ENCODE measurements at places on chromosomes 3 and 15.
A peak's percentile ranks its signal among the peaks of the same experiment; 100 is the strongest.

- no peak for DNase-seq
These were observed 31.5 kb downstream of the GASK1A start for GRCh38 chr3:43010638-43011037.

DNA sequence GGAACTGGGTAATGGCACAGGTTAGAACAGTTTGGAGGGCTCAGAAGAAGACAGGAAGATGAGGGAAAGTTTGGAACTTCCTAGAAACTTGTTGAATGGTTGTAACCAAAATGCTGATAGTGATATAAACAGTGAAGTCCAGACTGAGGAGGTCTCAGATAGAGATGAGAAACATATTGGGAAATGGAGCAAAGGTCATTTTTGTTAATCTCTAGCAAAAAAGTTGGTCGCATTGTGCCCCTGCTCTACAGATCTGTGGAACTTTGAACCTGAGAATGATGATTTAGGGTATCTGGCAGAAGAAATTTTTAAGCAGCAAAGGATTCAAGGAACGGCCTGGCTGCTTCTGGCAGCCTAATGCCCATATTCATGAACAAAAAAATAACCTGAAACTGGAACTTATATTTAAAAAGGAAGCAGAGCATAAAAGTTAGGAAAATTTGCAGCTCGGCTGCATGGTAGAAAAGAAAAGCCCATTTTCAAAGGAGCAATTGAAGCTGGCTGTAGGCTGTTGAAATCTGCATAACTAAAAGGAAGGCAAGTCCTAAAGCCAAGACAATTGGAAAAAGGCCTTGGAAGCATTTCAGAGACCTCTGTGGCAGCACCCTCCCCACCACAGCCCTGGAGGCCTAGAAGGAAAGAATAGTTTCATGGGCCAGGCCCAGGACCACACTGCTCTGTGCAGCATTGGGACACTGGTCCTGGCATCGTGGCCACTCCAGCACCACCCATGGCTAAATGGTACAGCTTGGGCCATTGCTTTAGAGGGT is 182.6 kb upstream of the CD96 start:
- no peak for DNase-seq

DNA sequence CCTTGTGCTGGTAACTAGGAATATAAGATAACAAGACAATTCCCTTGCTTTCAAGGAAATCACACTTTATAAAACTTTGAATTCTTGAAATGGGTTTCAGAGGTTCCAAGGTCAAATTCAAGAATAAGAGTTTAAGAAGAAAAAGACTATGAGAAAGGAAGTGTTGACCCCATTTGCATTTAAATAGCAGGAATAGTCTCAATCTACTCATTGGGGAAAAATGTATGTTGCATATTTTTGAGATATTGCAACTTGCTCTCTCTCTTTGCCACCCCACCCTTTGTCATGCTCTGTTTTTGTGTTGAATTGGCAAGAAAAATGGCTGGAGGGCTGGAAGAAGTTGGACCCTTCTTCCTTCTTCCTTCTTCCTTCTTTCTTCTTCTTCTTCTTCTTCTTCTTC is 699.2 kb downstream of the TUSC7 start:
- peak; percentile 24 for DNase-seq

- DNase-seq, result peak; percentile 39
These were observed 142.8 kb upstream of the PLSCR5 start for GRCh38 chr3:146747928-146748327.

GRCh38 chr3:168570404-168571155 is 474.9 kb upstream of the GOLIM4 start:
- no peak for DNase-seq

GRCh38 chr15:88388686-88389085 is 78.5 kb downstream of the MRPL46 start:
- DNase-seq, result no peak

DNA sequence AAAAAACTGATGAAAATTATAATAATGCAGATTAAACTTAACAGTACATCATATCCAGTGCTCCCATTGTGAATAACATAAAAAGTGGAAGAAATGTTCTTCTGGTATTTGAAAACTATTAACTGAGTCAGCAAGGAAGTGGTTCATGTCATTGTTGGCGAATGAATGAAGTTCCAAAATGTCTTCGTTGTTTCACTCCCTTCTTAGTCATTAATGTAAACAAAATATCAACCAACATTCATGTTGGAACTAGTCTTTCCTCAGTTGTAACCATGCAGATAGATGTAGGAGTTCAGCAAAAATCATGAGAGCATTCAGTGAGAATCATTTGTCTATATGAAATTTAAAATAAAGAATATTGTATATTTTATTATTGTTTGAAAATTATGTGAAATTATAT is 44.1 kb upstream of the ICE2 start:
- DNase-seq, result no peak

- DNase-seq, result peak; percentile 22
These were observed 21.7 kb upstream of the TBC1D21 start for GRCh38 chr15:73851689-73852088.

DNA sequence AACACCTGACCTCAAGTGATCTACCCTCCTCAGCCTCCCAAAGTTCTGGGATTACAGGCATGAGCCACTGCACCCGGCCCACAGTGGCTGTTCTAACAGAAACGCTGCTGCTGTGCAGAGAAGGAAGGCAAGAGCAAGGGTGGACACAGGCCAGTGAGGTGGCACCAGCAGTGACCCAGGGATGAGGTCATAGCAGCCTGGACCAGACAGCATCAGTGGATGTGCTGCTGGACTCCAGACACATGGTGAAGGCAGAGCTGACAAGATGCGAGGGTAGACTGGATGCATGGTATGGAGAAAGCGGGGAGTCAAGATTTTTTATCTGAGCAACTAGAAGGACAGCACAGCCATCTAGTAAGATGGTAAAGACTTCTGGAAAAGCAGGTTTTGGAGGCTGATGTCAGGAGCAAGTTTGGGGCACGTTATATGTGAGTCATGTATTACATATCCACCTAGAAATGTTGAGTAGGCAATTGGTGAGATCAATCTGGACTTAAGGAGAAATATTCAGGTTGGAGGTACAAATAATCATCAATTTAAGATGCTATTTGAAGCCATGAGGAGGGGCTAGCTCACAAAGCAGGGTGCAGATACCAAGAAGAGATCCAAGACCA is 22.1 kb upstream of the TJP1 start:
- DNase-seq, result no peak

- no peak for DNase-seq
These were observed 269.4 kb upstream of the ROPN1 start for GRCh38 chr3:124261306-124261705.

DNA sequence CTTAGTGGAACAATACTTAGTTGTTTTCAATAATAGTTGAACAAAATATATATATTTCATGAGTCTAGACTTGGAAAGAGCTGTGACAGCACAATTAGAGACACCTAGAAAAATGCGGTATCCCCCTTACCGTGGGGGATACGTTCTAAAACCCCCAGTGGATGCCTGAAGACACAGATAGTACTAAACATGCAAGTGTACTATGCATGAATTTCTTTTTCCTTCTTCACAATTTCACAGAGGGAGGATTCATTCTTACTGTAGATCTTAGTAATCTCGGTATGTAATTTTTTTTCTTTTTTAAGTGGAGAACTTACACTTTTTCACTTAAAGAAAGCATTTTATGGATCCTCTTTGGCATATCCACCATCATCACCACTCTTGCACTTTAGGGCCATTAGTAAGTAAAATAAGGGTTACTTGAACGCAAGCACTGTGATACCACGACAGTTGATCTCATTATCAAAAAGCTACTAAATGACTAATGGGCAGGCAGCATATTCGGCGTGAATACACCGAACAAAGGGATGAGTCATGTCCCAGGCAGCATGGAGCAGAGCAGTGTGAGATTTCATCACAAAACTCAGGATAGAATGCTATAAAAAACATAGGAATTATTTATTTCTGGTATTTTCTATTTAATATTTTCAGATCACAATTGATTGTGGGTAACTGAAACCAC is 72.3 kb upstream of the ZNF280D start:
- DNase-seq, result peak; percentile 66

DNA sequence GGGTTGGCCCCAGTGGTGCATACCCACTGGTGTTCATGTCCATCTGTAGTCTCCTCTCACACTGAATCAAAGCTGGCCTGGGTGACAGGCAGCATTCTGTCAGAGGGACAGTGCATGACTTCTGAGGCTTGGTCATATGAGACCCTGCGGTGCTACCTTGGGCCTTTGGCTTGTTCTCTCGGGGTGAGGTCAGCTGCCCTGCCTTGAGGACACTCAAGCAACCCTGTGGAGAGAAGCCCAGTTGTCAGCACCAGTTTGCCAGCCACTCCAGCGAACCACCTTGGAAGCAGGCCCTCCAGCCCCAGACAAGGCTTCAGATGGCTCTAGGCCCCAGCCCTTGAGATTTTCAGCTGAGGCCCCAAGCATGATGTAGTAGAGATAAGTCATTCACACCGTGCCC is 16.9 kb upstream of the RAB7A start:
- no peak for DNase-seq

DNA sequence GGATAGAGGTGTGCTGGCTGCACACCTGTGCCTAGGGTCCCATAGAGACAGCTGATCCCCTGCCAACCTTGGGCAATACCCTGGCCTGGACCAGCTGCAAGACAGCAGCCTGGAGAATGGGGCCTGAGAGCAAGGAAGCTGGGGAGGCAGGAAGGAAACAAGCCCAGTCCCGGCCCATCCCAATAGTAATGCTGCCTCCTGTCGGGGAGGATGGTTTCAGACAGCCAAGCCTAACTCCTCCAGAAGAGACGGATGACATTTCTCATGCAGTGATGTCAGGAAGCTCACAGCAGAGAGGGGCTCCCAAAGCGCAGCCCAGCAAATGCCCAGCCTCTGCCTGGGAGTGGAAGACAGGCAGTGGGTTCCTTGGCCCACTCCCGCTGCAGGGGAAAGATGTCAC is 408.8 kb downstream of the OCA2 start:
- no peak for DNase-seq

- DNase-seq, result no peak
These were observed 1050.6 kb upstream of the ALCAM start for GRCh38 chr3:104316118-104316517.

DNA sequence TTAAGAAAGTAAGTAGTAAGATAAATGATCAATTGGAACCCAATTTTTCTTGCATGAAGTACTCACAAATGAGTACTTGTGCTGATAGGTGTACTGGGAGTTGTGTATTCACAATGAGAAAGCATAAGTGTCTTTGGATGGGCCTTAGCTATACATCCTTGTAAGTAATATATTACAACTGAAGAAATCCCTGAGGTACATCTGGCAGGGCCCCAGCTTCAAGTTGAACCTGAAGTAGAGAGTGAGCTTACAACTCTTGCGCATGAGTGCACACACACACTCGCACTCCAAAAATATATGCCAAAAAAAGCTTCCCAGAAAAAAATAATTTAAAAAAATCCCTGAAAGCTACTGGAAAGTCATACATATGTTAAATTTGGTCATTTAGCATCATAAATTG is 222.5 kb downstream of the ROBO2 start:
- no peak for DNase-seq

DNA sequence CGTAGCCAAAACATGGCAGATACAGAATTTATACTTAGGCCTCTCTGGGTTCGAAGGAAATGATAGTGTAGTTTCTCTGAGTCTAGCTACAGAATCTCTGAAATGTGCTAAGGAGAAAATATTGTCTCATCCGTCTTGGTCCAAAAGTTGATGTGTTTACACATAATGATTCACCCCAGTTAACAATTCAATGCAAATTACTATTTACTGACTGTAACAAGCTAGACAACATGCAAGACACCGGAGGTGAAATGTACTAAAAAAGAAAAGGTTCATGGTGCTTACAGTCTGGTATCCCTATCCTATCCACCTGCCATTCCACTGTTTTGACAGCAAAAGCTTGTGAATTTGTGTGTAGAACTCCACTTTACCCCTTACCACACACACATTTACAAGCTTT is 146.8 kb downstream of the SUCLG2 start:
- no peak for DNase-seq

DNA sequence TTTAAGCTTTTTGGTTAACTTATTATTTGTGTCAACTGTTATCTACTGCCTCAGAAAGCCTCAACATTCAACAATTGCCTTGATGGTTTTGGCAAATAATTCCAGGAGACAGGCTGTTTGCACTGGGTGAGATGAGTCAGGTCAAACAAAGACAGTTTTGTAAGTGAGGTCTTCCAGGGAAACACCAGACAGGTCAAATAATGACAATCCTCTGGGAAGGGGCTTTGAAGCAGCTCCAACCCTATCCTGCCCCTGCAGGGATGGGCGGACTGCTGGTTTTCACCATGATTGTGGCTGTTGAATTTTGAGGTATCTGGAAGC is 79.4 kb upstream of the PRR23E start:
- no peak for DNase-seq

DNA sequence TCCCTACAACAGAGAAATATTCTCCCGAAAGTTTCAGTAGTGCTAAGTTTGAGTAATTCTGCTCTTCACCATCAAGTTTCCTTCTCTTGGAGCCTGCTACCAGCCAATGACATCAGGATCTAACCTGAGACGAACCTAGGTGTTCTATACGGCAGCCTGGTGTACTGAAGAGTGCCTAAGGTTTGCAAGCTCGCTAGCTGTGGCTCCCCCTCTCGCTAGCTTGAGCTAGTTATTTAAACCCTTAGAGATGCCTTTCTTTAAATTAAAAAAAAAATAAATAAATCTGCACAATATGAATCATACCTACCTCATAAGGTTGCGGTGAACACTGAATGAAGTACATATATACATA is 1.4 kb upstream of the COL8A1 start:
- no peak for DNase-seq

DNA sequence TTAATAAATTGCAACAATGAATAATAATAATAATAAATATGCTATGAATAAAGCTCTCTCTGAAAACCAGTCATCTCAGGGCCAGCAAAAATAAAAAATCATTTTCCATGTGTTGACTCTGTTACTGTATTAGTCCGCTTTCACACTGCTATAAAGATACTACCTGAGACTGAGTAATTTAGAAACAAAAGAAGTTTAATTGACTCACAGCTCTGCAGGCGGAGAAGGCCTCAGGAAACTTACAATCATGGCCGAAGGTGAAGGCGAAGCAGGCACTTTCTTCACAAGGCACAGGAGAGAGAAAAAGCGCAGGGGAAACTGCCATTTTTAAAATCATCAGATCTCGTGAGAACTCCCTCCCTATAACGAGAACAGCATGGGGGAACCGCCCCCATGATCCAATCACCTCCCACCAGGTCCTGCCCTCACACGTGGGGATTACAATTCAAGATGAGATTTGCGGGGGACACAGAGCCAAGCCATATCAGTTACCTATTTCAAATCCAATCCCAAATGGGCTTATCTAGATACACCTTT is 224.1 kb downstream of the IGSF11 start:
- no peak for DNase-seq

- no peak for DNase-seq
These were observed 12.2 kb downstream of the MUC20 start for GRCh38 chr3:195732940-195733339.

All from fibroblast of skin of left biceps (primary cell).